ENCODE measurements at places on chromosomes 5 and 9. TPM values are rescaled to one million over a fixed set of nuclear protein-coding genes. Genes with fewer than 3 reads are reported as not detected.

CCDC152 gene
- total RNA-seq = 1.2 TPM

DNA sequence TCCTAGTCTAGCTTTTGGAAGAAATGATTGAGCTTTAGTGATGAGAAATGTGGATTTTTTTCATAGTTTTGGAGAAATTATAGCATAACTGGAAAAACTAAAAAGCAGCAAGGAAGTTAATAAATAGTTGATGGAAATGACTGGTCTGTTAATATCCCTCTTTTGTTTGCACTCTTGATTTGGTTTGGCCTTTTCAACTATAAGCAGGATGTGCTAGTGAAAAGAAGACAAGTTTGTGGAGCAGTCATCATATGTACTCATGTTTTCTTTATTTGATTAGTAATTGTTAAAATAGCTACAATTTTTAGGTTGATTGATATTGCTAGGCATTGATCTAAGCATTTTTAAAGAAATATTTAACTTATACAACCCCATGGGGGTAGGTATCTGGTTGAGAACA is 374.7 kb downstream of the TAF11L14 start:
- no peaks in the 10 kb centered on the region for H3K27me3 ChIP-seq
- H3K4me1 ChIP-seq = no peaks in the 10 kb centered on the region
- no peak overlapping the region for H3K27ac ChIP-seq
- no peaks in the 10 kb centered on the region for H3K36me3 ChIP-seq
- no peak for DNase-seq

ENTPD8 gene
- 0.11 TPM for total RNA-seq

DNA sequence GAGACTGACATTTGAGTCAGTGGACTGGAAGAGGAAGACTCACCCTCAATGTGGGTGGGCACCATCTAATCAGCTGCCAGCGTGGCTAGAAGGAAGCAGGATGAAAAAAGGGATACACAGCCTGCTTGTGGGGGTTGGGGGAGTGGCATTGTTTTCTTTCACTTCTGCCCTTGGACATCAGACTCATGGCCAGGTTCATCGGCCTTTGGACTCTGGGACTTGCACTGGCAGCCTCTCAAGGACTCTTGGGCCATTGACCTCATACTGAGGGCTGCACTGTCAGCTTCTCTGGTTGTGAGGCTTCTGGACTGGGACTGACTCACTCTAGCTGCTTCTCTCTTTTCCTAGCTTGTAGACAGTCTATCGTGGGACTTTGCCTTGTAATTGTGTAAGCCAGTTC is 374.9 kb downstream of the TLE1 start:
- H3K4me3 ChIP-seq = no peak overlapping the region
- no peak for DNase-seq
- no peaks in the 10 kb centered on the region for H3K27me3 ChIP-seq
- H3K27ac ChIP-seq = no peak overlapping the region

- no peak overlapping the region for H3K4me3 ChIP-seq
- no peaks in the 10 kb centered on the region for H3K36me3 ChIP-seq
- no peaks in the 10 kb centered on the region for H3K27me3 ChIP-seq
- no peak for DNase-seq
- no peak overlapping the region for H3K27ac ChIP-seq
- H3K4me1 ChIP-seq = peaks cover 11% of the 10 kb centered on the region
Measured at GRCh38 chr9:127586537-127586936, 25.5 kb upstream of the STXBP1 start.

DNA sequence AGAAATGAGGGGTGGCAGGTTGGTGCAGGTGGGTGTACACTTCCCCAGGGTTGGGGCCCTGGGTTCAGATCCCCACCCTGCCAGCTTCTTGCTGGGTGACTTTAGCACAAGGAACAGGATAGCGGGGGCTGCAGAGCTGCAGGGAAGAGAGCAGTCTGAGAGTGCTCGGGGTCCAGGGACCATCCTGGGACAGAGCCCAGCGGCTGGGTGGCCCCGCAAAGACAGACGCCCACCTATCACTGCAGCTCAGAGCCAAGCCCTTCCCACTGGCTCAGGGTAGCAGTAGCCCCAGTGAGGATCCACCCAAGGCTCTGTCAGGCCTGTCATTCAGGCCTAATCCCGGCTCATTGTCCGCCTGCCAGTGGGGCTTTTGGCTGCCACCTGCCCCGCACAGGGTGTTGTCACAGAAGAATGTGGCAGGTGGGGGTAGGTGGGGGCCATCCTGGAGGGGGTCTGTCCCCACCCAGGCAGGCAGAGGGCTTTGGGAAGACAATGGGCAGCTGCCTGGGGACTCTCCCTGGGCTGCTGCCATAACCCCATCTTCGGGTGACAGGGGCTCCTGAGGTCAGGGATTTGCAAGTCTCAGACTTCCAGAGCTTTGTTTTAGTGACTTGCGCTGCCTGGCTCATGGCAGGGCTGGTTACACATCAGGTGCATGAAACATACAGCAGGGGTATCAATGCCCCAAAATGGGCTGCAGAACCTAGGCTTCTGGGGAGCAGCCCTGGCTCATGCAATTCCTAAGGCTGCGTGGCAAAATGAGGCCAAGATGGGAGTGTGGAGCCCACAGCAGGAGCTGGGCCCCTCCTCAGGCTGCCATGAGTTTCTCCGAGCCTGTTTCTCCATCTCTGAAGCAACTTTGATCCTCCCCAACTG is 52.1 kb downstream of the BARX1 start:
- DNase-seq = no peak
- no peak overlapping the region for H3K27ac ChIP-seq
- H3K4me1 ChIP-seq = no peaks in the 10 kb centered on the region

DNA sequence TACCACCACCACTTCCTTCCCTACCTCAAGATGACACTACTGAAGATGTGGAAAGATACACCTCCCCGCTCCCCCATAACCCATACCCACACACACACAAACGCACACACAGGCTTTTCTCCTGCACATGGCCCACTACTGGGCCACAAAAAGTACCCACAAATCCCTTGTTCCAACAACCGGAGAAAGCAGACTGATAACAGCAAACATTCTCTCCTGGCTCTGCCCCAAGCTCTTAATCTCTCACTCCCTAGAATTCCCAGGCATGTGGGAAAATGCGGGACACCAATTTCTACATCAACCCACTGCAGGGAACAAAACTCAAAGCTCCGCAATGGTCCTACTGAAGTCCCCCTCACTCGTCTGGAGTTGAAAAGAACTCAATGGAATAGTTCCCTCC is 611.0 kb upstream of the KLF4 start:
- no peak overlapping the region for H3K27ac ChIP-seq
- H3K36me3 ChIP-seq = no peaks in the 10 kb centered on the region
- no peak for DNase-seq
- no peak overlapping the region for H3K4me3 ChIP-seq

ACTBL2 gene
- 11.6 TPM for total RNA-seq

DNA sequence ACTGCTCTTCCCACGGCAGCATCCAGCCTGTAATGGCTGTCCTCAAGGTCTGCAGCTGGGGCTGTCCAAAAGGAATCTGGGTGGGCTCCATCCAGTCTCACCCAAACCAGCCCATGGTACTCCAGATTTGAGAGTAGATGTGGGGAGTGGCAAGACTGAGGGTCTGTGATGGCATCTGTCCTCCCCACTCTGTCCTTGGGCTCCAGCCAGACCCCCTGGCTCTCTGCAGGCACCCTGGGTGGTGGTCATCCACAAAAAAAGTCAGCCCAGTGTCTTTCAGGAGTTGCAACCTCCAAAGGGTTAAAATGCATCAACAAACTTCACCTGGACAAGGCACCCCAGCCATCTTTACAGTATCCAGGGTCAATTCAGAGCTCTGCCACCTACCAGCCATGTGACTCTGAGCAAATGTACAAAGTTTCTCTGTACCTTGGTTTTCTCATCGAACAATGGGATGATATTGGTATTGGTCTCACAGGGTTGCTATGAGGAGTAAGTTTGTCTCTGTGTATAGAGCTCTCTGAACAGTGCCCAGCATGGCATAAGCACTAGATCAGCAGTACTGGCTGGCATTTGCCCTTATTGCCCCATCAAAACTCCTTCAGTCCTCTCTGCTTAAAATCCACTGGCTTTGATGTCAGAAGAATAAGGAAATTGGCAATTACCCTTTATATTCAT is 7.3 kb upstream of the S1PR3 start:
- no peak overlapping the region for H3K27ac ChIP-seq
- no peak overlapping the region for H3K4me3 ChIP-seq
- peaks cover 2% of the 10 kb centered on the region for H3K4me1 ChIP-seq
- DNase-seq = no peak
- H3K36me3 ChIP-seq = no peaks in the 10 kb centered on the region

SLC34A3 gene
- 0.09 TPM for total RNA-seq

GRCh38 chr9:134983074-134983473 is 65.4 kb upstream of the FCN1 start:
- peaks cover 3% of the 10 kb centered on the region for H3K27me3 ChIP-seq
- H3K27ac ChIP-seq = no peak overlapping the region
- no peaks in the 10 kb centered on the region for H3K4me1 ChIP-seq
- no peak for DNase-seq
- no peaks in the 10 kb centered on the region for H3K36me3 ChIP-seq

- H3K4me1 ChIP-seq = peaks cover 19% of the 10 kb centered on the region
- H3K27me3 ChIP-seq = no peaks in the 10 kb centered on the region
- H3K36me3 ChIP-seq = no peaks in the 10 kb centered on the region
- H3K4me3 ChIP-seq = peak overlapping the region; percentile 87
- no peak for DNase-seq
- peak overlapping the region; percentile 100 for H3K27ac ChIP-seq
Measured at GRCh38 chr5:134226441-134227192, 744 bp upstream of the PPP2CA start.

SOWAHA gene
- 0.10 TPM for total RNA-seq

SURF6 gene
- total RNA-seq = 22.2 TPM

DNA sequence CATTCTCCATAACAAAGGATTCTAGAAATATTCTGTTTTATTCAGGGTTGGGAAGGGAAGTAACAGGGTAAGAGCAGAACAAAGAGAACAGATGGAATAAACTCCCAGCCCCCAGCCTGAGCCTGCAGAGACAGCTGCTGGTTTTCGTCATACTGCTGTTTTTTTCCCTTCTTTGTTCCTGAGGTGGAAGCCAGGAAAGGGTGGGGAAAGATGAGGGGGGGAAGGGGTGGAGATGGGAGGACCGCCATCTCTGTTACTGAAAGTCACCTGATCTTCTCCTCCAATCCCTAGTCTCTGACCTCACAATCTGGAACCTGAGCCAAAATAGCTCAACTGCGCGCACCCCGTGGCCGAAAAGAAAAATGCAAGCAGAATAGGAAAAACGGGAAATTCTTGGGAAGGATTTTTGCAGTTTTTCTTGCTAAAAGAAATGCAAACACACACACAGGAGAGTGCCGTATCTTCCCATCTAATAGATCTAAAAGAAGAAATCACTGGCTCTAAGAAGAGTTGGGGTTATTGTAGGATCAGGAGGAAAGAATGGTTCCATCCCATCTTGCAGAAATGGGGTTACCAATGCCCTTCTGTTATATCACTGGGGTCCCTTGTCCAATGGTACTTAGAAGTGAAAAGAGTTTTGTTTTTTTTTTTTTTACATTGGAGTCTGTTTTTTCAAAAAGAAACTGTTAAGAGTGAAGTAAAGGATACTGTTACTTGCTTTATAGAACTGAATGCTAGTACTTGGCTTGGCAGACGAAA is 57.9 kb downstream of the DIAPH1 start:
- peak overlapping the region; percentile 91 for H3K27ac ChIP-seq
- peaks cover 5% of the 10 kb centered on the region for H3K36me3 ChIP-seq
- no peaks in the 10 kb centered on the region for H3K27me3 ChIP-seq
- H3K4me3 ChIP-seq = peak overlapping the region; percentile 16

GRCh38 chr9:115042781-115043509 is 75.0 kb downstream of the TNC start:
- H3K36me3 ChIP-seq = peaks cover 48% of the 10 kb centered on the region
- H3K27me3 ChIP-seq = no peaks in the 10 kb centered on the region
- H3K4me3 ChIP-seq = no peak overlapping the region

IRX2 gene
- total RNA-seq = 7.0 TPM

MRPS27 gene
- 43.6 TPM for total RNA-seq

GRCh38 chr5:143791848-143792731 is 19.9 kb upstream of the HMHB1 start:
- no peaks in the 10 kb centered on the region for H3K27me3 ChIP-seq
- H3K4me1 ChIP-seq = no peaks in the 10 kb centered on the region
- H3K4me3 ChIP-seq = no peak overlapping the region

DNA sequence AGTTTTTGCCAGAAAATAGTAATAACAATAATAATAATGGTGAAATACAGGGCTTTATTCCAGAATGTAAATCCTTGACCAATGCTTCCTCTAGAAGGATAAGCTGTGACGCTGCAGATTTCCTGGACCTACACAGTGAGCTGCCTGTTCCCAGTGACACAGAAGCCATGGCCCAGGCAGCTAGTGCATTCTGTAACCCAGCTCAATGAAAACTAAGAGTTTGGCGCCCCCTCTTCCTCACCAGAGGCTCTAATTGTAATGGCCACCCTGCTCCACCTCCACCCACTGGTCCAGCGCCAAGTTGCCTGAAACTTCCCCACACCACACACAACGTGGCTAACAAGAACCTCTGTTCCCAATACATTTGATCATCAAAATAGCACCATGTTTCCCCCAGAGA is 248.1 kb downstream of the CETN3 start:
- no peaks in the 10 kb centered on the region for H3K36me3 ChIP-seq
- DNase-seq = peak; percentile 10
- no peaks in the 10 kb centered on the region for H3K27me3 ChIP-seq
- H3K4me3 ChIP-seq = no peak overlapping the region
- H3K4me1 ChIP-seq = no peaks in the 10 kb centered on the region

ADAMTS6 gene
- total RNA-seq = 37.1 TPM

DNA sequence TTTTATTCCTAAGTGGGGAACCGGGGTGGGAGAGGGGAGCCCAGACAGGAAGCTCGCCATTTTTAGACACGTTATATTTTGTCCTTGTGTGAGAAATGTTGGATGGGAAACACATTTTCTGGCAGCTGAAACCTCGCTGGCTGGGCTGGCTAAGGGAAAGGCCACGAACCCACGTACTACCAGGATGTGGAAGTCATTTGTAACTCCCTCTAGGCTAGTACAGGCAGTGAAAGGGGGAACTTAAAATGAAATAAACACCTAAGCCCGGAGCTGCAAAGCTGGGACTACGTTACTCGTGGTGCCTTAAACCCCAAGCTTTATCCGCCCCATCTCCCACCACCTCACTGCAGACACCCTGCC is 42.5 kb downstream of the TMEM174 start:
- DNase-seq = no peak
- no peaks in the 10 kb centered on the region for H3K27me3 ChIP-seq
- no peak overlapping the region for H3K27ac ChIP-seq
- no peaks in the 10 kb centered on the region for H3K36me3 ChIP-seq
- H3K4me3 ChIP-seq = peak overlapping the region; percentile 56

GPR151 gene
- total RNA-seq = not detected

DNA sequence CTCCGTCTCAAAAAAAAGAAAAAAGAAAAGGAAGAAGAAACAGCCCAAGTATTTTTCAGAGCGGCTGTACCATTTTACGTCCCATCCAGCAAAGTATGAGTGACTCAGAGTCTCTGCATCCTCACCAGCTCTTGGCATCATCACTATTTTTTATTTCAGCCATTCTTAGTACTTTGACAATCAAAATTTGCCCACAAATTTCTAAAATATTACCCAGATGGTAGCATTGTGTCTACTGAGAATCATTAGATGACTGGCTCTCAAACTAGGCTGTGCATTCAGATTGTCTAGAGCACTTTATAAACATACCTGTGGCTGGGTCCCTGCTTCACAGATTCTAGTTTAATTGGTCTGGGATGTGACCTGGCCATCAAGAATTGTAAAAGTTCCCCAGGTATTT is 21.6 kb upstream of the MELK start:
- no peaks in the 10 kb centered on the region for H3K4me1 ChIP-seq
- peak; percentile 55 for DNase-seq
- no peaks in the 10 kb centered on the region for H3K27me3 ChIP-seq

GRCh38 chr5:134989266-134989830 is 21.6 kb downstream of the CATSPER3 start:
- H3K36me3 ChIP-seq = no peaks in the 10 kb centered on the region
- no peak overlapping the region for H3K4me3 ChIP-seq
- no peaks in the 10 kb centered on the region for H3K4me1 ChIP-seq
- peaks cover 10% of the 10 kb centered on the region for H3K27me3 ChIP-seq
